Epithelial cell of esophagus (primary cell): ENCODE measurements at places on chromosomes 7 and 10.

DNA sequence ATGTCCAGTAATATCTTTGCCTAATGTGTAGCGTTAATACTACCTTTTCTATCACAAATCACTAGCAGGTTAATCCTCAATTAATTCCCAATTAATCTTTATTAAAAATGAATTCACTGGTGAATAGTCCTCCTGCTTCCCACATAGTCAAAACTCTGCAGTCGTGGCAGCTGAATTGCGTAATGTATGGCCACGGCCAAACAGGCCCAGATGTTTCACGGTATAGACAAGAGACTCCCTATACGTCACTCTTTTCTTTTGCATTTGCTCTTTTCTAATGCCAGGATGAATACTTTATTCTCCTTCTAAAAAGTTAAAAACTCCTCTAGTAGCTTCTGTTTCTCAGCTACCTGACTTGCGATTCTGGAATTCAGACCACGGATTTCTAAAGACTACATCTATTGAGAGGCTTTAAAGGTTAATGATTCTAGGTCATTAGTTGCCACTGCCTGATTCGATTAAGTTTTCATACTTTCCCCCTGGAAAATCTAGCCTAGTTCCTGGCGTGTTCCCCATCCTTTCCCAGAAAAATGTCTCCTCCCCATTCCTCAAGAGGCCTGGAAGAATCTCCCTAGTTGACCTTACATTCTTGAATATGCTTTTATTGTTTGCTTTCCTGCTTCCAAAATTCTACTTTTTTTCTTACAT lies 16.9 kb downstream of the MEOX2 start:
- DNase-seq: no peak

- peak; percentile 23 for DNase-seq
These were observed 942 bp upstream of the KIAA1217 start for GRCh38 chr10:24207781-24208611.

DNA sequence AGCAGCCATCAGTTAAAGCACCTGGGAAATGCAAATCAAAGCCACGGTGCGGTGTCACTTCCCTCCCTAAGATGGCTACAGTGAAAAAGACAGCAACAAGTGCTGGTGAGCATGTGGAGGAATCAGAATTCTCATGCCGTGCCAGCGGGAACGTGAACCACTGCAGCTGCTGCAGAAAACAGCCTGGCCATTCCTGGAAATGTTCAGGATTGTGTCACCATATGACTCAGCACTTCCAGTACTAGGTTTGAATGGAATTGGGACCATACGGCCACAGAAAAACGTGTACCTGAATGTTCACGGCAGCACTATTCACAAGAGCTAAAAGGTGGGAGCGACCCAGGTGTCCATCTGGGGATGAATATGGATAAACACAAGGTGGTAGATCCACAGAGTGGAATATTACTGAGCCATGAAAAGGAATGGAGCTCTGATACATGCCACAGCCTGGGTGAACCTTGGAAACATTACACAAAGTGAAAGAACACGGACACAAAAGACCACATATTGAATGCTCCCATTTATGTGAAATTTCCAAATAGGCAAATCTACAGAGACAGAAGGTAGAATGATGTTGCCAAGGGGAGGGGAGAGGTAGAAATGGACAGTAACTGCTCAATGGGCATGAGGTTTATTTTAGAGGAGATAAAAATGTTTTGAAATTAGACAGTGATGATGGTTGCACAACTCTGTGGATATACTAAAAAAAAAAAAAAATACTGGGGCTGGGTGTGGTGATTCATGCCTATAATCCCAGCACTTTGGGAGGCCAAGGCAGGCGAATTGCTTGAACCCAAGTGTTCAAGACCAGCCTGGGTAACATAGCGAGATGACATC lies 61.6 kb downstream of the MICALL2 start:
- no peak for DNase-seq

DNA sequence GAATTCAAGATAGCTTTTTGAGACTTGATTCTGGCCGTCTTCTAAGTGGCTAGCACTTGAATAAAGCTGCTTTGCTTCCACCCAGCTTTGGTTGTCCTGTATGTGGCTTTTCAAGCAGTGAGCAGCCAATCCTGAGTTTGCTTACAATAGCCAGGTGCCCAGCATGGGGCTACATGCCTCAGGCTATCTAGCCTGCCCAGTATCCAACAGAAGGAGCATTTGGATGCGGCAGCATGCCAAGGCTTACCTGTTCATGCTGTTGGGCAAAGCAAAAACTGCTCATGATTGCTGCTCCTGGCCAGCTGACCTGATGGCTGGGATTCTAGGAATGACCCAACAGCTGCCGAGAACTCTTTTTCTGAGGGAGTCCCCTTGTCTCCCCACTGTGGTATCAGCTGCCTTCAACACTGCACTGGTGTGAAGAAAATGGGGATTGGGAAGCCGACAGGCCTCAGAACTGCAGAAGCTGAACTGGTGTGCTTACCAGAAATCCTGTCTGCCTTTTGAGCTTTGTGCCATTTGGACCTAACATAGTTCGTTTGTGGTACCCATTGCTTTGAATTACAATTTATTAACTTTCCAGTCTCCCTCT lies 618.9 kb upstream of the IGFBP3 start:
- DNase-seq: no peak

- DNase-seq: no peak
These were observed 251.8 kb downstream of the BMPER start for GRCh38 chr7:34157137-34157536.

DNA sequence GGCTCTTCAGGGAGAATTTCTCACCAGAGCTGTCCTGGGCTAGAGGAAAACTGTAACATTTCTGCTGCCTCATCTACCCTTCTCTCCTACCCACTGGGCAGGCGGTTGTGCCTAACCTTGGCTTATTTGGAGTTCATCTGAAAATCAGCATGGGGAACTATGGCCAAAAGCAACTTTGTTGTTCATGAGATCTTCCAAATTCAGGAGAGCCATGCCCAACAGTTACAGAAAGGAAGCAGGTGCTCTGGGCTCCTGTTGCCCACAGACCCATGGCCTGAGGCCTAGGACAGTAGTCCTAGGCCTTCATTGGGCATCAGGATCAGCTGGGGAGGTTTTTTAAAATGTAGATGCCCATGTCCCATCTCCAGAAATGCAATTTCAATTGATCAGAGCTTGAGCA lies 85.2 kb downstream of the GRID1 start:
- no peak for DNase-seq

DNA sequence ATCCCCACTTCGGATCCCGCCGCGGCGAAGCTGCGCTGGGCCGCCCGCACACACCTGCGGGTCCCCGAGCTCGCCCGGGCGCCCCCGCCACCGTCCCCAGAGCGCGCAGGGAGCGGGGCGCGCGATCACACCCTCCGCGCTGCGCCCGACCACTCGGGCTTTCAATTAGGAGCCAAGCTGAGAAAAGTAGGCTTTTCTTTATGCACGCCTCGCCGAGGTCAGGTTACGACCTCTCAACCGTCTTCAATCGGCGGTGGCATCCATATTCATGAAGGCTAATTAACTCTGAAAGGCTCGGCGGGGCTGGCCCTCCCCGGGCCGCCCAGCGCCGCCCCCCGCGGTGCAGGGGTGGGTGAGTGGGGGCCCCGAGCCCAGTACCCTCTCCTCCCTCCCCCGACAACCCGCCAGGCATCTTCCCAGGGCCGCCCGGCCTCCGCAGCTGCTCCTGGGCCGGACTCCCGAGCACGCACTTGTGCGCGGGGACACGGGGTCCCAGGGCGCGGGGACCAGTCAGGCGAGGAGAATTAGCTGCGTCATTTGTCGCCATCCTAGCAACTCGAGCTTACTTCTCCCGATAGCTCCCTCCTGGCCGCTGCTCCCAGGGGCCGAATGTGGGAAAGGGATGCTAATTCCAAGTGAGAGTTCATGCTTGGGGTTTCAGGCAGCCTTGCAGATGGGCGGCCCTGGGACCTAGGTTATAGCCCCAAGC lies 155.5 kb upstream of the LYZL2 start:
- peak; percentile 48 for DNase-seq

- no peak for DNase-seq
These were observed 390.1 kb downstream of the GATA3 start for GRCh38 chr10:8444630-8445029.

GRCh38 chr7:359226-359765 lies 69.3 kb downstream of the FOXL3 start:
- no peak for DNase-seq

GRCh38 chr7:136086712-136087111 lies 109.6 kb upstream of the MTPN start:
- peak; percentile 83 for DNase-seq

DNA sequence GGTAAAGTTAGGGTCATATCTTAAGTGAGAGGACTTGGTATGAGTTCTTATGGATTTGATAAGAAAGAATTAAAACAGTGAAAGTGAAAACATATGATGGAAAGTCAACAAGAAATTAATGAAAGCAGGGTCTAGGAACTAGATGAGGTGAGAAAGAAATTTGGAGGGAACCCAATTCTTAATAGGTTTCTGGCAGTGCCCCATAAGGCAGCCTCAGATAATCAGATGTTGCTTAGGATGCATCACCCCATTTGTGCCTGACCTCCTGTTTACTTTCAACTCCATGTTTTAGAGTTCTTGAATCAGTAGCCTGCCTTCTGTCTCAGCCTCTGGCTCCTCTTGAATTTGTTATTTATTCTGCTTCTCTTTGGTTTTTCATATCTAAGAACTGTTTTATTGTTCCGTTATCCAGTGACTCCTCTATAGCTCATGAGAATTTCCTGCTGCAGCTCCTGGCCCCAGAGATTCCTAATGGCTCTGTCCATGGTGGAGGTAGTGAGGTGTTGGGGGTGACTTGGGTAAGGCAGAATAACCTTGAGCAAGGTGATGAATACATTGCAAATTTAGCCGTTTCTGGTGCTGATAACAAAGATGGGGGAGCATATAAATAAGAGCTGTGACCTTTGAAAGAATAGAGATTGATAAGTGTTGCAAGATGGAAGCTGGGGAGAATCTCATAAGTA lies 17.6 kb downstream of the ITGB8 start:
- no peak for DNase-seq

DNA sequence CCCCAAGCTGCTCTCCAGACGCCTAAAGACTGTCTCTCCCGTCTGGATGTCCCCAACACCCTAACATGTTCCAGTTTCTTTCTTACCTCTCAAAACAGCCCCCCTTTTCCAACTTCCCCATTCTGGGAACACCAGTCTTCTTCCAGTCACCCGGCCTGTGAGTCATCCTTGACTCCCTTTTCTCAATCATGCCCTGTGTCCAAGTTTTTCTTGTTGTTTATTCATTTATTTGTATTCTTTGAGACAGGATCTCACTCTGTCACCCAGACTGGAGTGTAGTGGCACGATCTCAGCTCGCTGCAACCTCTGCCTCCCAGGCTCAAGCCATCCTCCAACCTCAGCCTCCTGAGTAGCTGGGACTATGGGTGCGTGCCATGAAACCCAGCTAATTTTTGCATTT lies 15.6 kb downstream of the SNX10 start:
- peak; percentile 53 for DNase-seq

DNA sequence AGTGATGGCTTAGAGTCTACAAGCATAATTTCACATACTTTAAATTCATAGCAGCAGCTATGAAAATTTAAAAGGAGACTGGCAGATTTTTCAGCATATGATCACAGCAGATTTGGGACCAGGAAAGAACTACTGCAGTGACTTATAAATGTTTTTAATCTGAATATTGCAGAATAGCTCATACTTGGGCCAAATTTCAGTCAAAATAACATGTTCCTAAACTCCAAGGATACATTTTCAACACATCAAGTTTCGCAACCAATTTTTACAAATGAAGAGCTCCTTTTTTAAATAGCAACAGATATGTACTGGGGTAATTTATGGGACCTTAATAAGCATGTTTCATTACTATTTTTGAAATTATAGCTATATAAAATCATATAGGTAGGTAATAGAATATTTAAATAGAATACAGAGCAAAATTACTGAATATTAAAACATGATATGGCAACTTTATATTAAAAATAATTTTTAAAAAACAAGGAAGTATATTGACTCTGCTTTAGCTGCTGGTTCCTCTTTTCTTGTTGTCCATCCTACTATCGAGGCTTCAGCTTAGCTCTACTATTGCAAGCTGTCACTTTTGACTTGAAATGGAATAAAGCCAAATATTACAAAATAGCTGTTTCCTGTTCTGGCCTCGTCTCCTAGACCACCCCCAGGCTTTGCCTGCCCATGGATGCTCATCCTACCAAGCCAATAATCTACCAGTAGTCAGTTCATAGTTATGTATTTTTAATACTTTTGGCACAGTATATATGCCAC lies 123.1 kb downstream of the NRBF2 start:
- no peak for DNase-seq

DNA sequence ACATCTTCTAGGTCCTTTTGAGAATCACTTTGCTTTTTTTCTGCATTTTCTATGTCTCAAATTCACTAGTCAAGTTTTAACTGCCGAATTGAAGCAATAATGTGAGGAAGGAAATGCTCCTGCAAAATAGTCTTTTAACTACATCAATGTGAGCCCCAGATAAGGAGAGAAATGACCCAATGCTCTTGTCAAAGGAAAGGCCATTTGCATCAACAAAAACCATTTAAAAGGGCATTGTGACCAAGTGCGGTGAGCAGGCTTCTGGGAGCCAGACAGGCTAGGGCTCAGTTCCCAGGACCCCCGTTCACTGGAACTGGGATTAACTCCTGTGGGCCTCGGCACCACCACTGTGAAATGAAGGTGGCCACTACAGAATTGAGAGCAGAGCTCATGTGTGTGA lies 127.9 kb upstream of the EEPD1 start:
- DNase-seq: no peak

GRCh38 chr10:3782146-3782450 lies 2.9 kb downstream of the KLF6 start:
- DNase-seq: no peak

GRCh38 chr10:49827297-49827696 lies 65.2 kb upstream of the OGDHL start:
- no peak for DNase-seq

DNA sequence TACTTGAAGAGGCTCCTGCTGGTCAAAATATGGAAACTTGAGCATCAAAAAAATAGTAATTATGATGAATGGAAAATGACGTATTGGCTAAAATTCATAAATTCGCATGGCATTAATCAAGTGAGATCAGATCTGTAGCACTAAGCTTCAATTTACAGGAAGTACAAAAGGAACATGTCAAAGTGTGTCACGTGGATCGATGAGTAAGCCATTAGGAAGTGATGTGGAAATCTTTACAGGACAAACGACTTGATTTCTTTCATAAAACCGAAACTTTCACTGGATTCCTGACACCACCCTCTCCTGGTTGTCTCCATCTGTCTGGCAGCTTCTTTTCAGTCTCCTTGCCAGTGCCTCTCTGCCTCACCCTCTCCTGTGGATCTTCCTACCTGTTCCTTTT lies 25.8 kb downstream of the AKR1C8 start:
- DNase-seq: peak; percentile 66

- DNase-seq: no peak
These were observed 563.9 kb upstream of the C7orf33 start for GRCh38 chr7:148026713-148027112.

- no peak for DNase-seq
These were observed 31.3 kb upstream of the WDFY4 start for GRCh38 chr10:48653347-48653746.
